CD4-positive, alpha-beta T cell treated with Interleukin-1 beta for 1 hour (primary cell): ENCODE measurements at places on chromosomes 11 and 22.
A peak's percentile ranks its signal among the peaks of the same experiment; 100 is the strongest.

- no peak for DNase-seq
Observed at GRCh38 chr22:20530368-20531153, 23.2 kb downstream of the MED15 start.

DNA sequence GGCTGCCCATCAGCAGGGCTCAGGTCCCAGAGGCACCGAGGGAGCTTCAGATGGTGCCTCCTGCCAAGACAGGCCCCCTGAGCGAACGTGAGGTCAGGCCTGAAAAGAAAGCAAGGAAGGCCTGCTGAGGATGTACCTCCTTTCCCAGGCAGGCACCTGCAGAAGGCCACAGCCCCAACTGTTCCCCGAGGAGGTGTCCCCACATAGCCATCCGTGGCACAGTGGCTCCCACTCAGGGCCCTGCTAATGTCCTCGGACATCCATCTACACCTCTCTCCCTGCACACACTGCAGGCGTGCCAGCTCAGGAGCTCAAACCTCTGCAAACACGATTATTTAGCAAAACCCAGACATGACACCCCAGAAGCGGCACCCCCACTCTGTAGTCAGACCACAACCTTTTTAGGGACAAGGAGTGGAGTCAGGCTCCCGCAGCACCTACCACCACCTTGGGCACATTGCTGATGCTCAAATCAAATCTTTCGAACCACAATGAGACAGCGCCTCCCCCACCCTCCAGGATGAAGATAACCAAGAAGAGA lies 36.9 kb downstream of the SHANK2 start:
- no peak for DNase-seq

DNA sequence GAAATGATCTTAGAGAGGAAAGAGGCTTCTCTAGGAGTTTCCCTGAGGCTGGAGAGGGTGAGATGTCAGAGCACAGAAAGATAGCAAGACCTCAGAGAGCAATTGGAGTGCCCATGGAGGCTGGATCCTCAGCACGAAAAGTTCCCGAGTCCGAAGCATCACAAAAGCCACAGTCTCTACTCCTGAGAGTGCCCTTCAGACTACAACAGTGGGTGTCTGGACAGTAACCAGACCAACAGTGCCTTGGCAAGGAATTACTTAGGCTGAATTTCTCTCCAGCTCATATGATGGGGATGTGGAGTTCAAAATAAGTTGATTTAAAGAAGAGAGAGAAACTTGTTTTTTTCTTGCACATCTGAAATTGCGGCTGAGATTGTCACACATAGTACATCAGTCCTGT lies 31.9 kb upstream of the PSMA1 start:
- no peak for DNase-seq

DNA sequence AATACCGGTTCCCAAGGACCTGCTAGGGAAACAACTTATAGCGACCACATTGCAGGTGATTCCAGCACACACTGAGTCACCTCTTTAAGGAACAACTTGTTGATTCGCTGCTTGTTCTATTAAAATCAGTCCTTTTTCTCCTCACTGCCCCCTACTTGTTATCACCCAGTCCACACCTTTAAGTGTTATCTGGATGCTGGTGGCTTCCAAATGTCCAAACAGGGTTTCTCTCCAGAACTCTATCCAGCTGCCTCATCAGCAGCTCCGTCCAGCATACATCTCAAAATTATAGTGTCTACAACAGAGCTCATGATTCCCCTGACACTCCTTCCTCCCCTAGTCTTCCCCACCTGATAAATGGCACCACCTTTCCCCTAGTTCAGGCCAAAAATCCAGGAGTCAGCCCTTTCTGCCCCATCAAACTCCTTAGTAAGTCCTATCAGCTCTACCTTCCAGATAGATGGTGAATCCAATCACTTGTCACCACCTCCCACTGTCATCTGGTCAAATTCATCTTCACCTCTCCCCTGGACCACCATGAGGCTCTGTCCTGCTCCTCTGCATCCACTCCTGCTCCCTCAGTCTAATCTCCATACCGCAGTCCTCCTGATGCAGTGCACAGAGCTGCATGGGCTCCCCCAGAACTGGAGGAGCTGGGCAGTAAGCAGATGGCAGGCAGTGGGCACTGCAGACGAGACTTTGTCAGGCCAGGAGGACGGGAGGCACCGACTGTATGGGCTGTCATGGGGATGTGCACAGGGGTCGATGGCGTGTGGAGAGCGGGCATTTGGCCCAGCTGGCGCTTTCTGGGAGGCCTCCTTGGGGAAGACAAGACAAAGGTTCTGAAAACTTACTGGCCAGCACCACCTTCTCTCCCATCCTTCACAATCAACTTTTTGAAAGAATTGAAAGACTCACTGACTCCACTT lies 19.3 kb downstream of the IL10RA start:
- no peak for DNase-seq

- DNase-seq = no peak
Observed at GRCh38 chr11:125585487-125585886, 7.2 kb upstream of the STT3A start.

- DNase-seq = peak; percentile 21
Observed at GRCh38 chr11:63937713-63938478, 906 bp upstream of the NAA40 start.

DNA sequence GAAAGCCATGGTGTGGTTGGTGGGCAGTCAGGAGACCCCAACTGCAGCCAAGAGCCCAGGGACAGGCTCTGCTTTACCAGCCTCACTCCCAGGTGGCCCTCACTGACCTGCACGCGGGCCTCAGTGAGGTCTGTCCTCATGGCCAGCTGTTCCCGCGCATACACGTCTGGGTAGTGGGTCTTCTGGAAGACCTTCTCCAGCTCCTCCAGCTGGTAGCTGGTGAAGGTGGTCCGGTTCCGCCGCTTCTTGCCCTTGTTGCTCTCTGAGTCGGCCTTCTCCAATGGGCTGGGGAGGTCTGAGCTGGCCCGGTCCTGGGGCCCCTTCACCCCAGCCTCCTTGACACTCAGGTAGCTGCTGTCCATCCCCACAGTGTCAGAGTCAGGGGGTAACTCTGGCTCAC lies 34.7 kb downstream of the ALX4 start:
- DNase-seq = no peak

DNA sequence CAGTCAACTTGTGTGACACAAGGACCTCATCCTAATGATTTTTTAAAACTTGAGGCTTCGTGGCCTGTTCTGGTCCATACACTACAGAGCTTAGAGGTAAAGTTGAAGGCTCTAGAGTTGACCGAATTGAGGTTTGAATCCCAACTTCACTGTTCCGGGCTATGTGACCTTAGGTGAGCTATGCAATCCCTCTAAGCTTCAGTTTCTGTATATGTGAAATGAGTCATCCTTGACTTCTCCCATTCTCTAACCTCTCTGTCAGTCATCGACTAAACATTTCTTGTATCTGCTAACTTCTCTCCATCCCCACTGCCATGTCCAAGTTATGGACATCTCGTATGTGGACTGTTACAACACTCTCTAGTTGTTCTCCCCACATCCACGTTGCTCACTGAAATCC lies 178.2 kb upstream of the TMEM45B start:
- DNase-seq = no peak

DNA sequence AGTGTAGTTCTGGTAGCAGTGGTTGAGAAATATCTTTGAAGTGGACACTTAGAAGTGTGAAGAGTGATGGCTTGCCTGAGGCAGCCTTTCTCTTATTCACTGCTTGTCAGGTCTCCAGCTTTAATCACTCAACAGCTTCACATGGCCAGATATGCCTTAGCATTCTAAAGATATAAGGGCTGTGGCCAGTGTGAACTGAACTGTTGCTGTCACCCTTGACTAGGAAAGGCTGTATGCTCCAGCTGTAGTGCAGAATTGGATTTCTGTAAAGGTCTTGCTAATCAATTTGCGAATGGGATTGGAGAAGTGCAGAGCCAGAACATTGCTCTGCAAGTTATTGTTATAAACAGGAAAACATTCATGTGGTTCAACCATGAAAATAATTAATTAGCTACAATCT lies 266.7 kb downstream of the TMEM135 start:
- no peak for DNase-seq

DNA sequence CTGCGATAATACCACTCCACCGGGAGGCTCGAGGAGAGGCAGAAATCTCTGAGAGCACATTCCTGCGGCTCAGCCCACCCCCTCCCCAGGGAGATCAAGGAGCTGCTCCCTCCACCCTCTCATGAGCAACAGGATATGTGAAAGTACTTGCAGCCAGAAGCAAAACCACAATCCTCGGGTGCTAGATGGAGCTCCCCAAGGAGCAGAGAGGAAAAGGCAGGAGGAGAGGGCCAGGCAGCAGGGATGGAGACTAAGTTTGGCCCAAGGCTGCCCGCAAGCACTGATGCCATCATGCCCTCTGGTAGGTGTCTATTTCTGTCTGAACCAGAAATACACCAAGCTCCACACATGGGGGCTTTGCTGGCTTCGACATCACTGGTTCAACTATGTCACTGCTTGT lies 22.3 kb downstream of the VPS37C start:
- no peak for DNase-seq

DNA sequence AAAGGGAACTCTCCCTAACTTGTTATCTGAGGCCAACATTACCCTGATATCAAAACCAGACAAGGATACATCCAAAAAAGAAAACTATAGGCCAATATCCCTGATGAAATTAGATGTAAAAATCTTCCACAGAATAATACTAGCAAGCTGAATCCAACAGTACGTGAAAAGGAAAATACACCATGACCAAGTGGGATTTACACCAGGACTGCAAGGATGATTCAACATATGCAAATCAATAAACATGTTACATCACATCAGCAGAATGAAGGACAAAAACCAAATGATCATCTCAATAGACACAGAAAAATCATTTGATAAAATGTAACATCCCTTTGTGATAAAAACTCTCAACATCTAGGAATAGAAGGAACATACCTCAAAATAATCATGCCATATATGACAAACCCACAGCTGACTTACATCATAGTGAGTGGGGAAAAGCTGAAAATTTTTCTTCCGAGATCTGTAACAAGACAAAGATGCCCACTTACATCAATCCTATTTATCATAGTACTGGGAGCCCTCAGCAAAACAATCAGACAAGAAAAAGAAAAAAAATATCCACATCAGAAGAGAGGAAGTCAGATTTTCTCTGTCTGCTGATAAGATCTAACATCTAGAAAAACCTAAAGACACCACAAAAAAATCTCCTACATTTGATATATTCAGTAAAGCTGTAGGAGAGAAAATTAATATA lies 703.3 kb upstream of the ANO5 start:
- DNase-seq = no peak

DNA sequence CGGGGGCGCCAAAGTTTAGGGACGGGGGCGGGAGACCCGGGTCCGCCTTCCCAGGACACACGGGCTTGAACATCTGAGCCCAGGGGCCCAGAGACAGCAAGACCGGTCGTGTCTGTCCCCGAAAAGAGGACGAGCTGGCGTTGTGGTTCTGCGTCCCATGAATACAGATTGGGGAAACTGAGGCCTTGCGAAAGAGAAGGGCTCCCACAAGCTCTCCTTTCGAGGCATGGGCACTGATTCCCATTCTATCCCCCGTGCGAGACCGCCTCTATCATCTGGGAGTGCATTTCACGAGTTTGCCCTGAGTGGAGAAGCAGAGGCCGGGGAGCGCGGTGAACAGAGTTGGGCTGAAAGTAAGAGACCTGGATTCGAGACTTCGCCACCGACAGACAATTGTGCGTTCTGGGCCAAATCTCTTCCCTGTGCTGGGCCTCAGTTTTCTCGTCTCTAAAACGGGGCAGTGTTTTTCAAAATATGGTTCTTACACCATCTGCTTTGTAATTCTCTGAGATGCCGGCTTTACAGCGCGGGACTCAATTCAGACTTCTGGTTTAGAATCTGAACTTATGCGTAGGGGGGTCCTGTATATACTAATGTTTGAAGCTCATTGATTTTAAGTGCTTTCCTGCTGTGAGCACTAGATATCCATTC lies 471 bp downstream of the RNF185 start:
- peak; percentile 13 for DNase-seq
